ENCODE measurements at places on chromosomes 2 and 18.

GRCh38 chr2:15009681-15010080 lies 377.2 kb downstream of the LRATD1 start:
- no peak for DNase-seq

- DNase-seq = no peak
These were observed 3.9 kb upstream of the ZNF532 start for GRCh38 chr18:58860747-58861231.

GRCh38 chr2:189835855-189836558 lies 51.8 kb downstream of the PMS1 start:
- DNase-seq = no peak

DNA sequence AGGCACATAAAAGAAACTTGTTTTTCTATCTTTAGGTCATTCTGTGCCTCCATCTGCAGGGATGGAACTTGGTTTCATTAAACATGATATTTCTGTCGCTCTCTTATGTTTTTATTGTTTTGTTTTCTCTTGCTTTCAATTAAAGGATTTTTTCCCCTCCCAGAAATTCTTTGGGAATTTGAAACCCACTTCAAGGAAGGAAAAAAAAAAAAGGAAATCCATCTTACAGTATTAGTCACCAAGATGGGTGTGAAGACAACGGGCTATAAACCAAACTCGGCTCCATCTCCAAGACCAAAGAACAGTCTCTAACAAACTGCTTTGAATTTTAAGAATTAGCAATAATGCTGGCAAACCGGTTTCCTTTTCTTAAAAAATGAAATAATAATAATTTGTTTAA lies 244.1 kb downstream of the BCL11A start:
- no peak for DNase-seq

GRCh38 chr2:8153258-8153718 lies 528.6 kb upstream of the ID2 start:
- no peak for DNase-seq

- DNase-seq = no peak
These were observed 137.5 kb downstream of the CTIF start for GRCh38 chr18:48676346-48676745.

- no peak for DNase-seq
These were observed 2.0 kb downstream of the TCF4 start for GRCh38 chr18:55585920-55586561.

DNA sequence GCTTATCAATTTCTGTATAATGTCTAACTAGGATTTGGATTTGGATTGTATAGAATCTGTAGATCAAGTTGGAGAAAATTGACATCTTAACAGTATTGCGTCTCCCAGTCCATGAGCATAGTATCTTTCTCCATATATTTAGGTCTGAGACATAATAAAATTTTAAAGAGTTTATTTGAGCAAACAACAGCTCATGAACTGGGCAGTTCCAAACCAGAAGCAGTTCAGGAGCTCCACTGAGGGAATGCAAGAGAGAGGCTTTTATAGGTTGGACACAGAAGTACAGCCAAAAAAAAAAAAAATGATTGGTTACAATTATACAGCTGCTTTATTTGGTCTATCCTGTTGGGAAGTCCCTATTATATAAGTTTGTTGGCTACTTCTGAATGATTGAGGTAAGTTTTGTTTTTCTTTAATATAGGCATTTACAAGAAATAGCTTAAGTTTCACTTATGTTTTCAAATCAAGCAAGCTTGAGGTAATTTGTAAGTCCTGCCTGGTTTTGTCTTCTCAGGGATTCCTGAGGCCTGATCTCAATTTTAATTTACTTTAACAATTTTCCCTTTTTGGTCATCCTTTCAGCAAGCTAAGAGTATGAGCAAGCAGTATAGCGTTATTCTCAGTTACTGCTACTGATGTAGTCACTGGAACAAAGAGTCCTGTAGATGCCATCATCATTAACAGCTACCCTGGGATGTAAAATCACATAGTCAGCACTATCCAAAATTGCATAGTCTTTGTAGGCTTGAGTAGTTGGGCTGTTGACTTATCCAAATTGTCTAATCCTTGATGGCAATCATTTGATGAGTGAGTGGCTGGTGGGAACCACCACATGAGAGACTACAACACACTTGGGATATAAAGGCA lies 27.5 kb upstream of the RUFY4 start:
- DNase-seq = no peak

DNA sequence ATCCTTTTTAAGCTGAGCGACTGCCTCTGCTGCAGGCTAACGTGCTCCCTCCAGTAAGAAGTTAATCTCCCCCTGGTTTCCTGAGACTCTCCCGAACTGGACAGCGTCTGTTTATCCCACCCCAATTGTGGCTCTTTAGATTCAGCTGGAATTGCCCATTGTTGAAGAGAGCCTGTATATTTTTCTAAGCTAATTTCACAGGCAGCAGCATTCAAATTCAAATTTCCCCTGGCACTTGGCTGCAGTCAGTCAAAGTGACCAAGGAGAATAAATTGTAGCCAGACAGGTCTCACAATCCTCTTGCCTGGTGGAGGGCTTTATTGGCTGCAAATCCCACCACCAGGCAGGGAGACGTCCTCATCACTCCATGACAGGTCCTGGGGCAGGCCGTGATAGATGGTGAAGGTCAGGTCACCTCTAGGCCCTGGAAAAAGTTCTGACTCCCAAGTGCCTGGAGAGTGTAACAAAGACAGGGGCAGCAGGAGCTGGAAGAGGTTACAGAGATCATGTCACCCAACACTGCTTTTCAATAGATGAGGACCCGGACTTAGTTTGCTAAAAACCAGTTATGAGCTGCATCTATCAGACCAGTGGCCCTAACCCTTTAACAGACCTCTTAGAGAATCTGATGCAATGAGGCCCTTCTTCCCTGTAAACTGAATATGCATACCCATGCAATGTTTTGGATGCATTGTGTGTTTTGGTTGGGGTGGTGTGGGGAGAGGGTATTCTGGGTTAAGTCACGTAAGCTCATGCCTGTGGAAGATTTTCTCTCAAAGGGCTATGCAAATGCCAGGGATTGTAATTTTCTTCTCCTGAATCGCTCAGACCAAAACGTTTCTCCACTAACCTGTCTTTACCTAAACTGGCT lies 32.3 kb upstream of the C18orf32 start:
- no peak for DNase-seq

DNA sequence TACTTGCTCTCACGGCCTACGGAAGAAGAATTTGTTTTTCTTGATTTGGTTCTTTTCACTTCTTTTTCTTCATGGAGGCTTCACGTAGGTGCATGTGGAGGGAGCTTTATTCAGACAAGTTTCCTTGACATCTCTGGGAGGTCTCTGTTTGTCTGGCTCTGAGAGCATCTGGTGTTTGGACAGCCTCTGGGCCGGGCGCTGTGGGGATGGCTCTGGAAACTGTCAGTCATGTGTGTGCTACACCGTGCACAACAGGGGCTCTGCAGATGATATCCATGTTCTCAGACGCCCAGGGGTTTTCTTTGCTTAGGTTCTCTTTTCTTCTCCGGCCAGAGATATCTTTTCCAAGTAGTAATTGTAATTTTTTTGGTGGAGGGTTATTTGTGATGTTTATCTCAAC lies 130.7 kb downstream of the SH3RF3 start:
- no peak for DNase-seq

DNA sequence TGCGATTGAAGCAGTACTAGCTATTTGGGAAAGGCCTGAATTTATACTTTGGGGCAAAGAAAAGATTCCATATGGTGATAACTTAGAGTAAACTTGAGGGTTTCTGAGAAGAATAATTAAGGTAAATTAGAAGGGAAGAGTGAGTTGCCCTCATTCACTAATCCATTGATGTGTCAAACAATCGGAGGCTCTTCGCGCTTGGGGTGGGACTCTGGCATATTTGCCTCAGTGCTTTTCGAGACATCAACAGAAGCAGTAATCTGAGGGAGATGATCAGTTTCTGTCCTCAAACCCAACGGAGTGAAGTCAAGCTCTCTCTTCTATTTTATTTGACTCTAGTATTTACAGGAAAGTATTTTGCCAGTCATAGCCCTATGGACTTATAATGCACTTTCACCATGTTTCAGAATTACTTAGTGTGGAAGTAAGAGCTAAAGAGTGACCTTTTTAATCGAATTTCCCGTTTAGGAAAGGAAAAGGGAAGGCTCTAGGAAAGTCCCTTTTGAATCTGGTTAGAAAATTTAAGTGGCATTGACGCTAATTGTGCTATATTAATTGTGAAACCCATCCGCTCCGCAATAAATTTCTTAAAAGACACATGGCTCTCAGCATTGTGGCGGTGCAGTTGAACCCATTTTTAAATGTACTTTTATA lies 1.3 kb downstream of the RAB10 start:
- no peak for DNase-seq

DNA sequence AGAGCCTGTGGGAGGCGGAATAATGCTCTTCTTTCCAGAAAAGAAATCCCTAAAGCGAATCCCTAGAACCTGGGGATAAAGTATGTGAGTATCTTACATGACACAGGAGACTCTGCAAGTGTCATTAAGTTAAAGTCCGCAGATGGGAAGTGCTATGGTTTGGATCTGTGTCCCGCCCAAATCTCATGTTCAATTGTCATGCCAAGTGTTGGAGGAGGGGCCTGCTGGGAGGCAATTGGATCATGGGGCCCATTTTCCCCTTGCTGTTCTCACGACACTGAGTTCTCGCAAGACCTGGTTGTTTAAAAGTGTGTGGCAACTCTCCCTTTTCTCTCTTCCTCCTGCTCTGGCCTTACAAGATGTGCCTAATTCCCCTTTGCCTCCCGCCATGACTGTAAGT lies 207.8 kb downstream of the MYT1L start:
- DNase-seq = no peak

DNA sequence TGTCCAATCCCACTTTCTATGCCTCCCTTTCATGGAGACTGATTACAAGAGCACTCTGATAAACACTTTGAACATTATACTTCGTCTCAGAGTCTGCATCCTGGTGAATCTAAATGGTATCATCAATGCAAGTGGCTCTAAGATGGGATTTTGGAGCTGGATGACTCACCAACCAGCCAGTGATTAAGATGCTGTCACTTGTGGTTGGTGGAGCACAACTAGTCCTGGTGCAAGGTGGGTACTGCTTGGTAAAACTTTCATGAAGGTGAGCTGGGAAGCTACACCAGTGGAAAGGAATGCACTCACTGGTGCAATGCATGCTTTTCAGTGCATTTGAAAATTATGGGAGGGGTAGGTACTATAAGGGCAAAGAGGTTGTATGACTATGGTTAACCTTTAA lies 137.7 kb upstream of the TRIB2 start:
- DNase-seq = no peak

DNA sequence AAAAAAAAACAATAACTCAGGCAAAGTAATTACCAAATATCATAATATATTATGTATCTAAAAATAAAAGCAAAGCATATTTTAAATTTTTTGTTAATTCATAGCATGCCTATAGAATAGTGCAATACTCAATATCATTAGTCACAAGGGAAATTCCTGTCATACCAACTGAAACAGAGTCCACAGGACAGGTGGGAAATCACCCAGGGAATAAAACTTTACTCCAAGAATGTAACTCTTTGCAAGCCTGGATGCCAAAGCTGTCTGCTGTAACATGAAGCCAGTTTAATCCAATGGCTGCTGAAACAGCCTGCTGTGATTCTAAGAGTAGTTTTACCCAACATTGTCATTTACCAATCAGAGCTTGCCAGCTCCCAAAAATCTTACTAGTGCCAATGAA lies 40.0 kb upstream of the SULT1C3 start:
- no peak for DNase-seq

GRCh38 chr2:236061497-236061896 lies 106.7 kb downstream of the GBX2 start:
- no peak for DNase-seq

DNA sequence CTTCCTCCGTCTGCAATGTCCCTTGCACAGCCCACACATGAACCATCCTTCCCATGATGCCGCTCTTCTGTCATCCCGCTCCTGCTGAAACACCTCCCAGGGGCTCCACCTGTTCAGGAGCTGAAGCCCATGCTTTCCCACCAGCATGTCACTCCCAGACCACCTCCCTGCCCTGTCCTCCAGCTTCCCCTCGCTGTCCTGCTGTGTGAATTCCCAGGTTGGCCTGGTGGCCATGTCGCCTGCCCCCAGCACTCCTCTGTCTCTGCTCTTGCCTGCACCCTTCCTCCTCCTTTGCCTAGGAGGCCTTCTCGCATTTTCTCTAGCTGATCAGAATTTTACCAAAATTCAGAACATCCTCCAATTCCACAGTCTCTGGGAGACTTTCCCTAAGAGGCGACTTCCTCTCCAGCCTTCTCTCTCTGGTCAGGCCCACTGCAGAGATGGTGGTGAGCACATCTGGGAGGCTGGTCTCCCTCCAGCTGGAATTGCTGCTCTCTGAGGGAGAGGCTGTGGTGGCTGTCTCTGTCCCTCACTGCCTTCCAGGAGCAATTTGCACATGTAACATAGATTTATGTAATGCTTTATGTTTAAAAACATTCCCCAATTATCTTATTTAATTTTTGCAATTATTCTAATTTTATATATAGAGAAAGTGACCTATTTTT lies 8.9 kb upstream of the IL1RL2 start:
- no peak for DNase-seq

- no peak for DNase-seq
These were observed 503.5 kb upstream of the ZEB2 start for GRCh38 chr2:145023334-145023934.

DNA sequence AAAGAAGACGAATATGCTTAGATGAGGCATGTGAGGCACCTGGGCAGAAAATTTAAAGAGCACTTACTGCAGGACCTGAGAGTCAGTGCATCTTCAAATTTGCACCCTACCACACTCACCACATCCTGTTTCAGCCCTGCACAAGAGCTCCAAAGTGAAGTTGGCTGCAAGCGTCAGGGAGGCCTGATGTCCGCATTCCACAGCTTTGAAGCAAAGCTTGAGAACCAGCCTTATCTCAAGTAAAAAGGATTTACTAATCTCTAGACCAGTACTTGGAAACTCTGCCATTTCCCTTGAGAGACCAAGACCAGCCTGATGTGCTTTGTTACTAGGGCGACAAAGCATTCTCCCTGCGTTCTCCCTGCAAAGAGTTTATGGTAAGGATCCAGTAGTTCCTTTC lies 3.4 kb upstream of the ASNSD1 start:
- DNase-seq = no peak

DNA sequence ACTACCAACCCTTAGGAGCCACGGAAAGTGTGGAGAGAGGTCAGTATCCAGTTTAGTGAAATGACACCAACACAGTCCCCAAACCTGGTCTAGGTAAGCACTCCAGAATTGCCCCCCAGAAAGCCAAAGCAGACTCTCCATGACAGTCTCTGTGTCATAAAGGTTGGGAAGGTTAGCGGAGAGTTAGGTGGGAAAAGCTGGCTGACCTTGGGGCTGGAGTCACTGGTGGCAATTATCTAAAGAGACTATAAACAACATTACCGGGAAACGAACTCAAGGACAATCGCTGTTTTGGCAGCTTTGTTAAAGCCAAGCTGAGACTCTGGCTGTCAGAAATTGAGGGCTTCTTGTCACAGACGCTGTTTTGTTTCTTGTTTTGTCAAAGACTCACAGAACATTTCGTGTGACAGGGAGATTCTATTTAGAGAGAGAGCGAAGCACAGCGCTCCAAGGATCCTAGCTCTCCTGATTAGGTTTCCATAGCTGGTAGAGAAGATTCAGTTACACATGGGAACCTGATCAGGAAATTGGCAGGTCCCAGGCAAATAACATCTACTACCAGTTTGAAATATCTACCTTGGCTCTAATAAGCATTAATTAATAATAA lies 111.3 kb downstream of the LNPK start:
- no peak for DNase-seq

All from activated gamma-delta T cell (primary cell).